ENCODE measurements at places on chromosomes 5 and 9.

DNA sequence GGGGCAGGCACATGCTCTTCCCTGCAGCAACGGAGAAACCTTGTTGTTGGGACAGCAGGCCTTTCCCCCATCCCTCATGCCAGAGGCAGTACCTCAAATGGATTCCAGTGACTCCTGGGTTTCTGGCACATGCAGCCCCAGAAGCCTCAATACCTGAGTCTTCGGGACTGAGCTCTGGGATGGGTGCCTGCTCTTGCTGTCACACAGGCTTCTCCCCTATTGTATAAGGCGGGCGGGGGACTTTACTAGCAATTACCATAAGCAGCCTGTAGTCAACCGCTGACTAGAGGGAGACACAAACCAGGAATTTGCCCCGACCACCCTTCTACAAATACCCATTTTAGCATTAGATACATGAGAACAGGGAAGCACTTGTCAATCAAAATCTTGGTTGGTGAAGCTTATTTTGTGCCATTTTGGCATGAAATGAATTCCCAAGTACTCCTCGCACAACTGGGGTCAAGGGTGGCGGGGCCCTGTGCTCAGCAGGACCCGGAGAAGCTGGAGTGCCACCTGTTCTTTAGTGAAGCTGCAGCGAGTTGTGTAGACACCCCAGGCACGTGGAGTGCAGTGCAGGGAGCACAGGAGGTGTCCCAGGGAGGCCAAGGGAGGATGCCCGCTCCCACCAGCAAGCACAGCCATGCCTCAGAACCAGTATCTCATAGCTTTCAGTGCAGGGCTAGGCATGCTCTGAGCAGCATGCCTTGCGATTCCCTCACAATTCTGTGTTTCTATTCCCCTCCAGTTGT lies 21.2 kb downstream of the S1PR3 start:
- no peak for DNase-seq

DNA sequence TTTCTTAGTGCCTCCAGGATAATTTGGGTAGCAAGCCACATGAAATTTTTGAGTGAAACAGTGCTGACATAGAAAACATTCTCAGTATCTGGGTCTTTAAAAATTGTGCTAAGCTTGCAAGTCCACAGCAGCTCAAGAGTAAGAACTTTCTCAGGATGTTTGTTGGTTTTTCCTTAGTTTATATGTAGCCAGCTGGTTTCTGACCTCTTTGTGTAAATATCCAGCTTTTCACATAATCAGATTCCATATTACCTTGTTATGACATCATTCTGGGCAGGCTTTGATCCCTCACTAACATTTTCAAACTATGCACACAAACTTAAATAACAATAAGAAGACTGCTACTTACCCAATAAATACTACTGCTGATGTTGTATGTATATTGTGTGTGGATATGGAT lies 82.9 kb upstream of the VCAN start:
- DNase-seq, result no peak

DNA sequence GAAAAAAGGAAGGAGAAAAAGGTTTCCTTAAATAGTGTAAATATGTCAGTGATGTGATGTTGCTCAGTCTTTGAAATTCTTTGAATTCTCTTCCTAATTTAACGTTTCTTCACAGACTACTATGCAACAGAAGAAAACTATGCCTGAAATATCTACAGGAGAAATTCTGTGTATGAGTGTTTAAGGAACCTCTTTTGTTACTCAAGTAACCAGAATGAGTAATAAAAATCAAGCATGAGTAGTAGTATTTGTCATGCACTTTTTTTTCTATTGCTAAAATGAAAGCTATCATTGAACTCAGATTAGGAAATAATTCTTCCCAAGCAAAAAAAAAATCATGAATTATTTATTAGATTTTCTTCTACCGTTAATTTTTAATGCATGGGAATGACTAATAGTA lies 20.3 kb upstream of the THG1L start:
- DNase-seq, result no peak

DNA sequence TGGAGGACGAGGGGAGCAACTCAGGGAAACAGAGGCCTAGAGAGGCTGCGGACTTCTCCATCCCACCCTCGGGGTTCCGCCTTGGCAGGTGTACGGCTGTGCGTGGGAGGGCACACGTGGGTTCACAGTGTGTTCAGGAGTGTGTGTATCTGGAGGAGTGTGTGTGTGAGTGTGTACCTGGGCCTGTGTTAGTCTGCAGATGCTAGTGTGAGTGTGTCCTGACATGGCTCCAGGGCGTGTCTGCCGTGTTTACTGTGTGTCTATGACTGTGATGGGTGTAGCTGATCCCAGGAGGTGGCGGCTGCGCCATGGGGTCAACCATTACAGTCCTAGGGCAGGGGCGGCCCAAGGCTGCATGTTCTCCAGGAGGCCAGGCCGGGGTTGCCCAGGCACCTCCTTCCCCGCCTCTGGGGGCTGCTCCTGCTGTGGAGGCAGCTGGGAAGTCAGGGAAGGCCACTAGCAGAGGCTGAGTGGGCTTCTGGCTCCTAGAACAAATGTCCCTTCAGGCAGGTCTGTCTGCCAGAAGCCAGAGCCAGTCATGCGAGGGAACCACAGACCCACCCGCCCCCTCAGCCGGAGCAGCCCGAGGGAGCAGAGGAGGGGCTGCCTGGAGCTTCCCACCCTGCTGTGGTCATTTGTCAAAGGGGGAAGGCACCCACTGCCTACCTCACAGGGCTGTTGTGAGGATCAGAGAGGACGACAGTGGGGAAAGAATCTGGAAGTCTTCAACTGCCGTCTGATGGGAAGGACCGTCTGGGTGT lies 21.4 kb downstream of the CRB2 start:
- DNase-seq, result no peak

- no peak for DNase-seq
Observed at GRCh38 chr5:134083517-134083916, 31.0 kb upstream of the TCF7 start.

GRCh38 chr9:134619983-134620661 lies 21.5 kb upstream of the COL5A1 start:
- no peak for DNase-seq

- no peak for DNase-seq
Observed at GRCh38 chr5:178416206-178416882, 173.8 kb downstream of the COL23A1 start.

GRCh38 chr9:93129286-93129685 lies 4.8 kb downstream of the NINJ1 start:
- DNase-seq, result no peak

- no peak for DNase-seq
Observed at GRCh38 chr9:109329638-109330258, 8.9 kb upstream of the EPB41L4B start.

- DNase-seq, result no peak
Observed at GRCh38 chr9:101579711-101580545, 14.8 kb downstream of the PPP3R2 start.

DNA sequence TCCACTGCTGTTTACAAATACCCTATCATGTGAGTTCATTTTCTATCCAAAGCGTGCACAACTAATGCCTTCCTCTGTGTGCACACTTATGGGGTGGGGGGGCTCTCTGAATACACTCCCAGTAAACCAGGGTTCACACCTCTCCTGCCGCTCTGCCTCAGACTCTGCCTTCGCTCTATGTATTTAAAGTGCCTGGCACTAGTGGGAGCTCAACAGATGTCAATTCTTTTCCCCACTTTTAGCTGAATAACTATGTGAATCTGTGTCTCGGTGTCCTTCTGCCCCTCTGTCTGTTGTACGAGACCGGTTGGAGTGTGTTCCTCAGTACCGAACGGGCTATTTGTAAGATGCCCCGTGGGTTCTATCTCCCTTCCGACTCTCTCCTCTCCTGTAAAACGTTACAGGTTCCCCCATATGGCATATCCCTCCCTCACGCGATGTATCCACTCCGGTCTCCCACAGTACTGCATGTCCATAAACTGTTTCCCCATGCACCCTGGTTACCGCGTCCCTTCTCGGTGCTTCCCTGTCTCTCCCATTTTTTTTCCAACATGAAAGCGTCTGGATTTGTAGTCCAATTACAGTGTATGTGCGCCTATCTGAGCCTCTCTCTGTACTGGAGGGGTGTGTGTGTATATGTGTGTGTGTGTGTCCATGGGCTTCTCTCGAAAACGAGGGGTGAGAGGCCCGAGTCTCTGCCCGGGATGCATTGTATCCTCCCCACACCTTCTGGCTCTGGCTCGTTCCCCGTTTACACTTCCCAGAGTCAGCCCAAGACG lies 1.6 kb downstream of the ELL2 start:
- no peak for DNase-seq

DNA sequence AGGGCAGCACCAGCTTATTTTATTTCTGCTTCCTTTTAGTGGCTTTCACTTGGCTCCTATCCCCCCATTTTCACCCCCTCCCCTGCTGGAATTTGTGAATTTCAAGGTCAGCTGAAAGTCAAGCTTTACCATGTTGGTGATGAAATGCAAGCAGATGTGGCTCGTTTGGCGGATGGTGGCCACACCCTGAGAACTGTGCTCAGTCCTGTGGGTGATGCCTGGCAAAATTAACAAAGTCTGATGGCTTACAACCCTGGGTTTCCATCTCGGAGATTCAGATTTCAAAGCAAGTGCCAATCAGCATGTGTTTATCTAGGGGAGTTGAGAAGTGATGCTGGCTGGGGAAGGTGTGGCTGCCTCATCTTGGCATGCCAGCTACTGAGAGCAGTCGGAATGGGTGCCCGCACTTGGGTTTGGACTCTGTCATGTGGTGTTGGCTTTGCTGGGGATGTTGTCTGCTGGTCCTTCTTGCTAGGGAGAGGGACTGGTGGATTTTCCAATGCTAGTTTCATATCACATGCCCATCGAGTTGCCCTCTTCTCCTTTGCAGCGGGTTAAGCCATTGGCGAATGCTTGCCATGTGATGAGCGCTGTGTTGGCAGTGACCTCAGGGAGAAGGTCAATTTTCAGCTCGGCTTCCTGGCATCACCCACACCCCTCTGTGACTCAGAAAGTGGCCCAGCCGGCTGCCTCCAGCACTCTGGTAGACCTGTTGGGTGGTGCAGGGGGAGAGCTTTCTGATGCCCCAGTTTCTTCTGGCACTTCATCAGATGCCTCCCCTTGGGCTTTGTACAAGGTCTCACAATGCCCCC lies 77.0 kb upstream of the PITX1 start:
- no peak for DNase-seq

DNA sequence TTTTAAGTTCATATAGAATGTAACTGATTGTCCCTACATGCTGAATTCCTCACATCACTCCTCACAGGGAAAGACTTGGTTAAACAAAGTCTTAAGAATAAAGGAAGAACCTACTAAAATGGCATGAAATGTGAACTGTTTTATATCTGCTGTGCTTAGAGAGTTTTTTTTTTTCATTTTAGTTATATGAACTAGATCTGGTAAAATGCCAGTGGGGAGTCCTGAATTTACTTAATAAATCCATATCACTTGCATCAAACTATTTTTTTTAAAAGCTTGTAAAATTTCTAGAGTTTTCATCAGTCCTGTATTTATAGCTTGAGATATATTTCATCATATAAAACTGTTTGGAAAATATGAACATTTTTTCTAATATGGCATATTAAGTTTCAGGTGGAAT lies 1528.6 kb downstream of the EFNA5 start:
- no peak for DNase-seq

GRCh38 chr9:37902796-37903646 lies 906 bp downstream of the SLC25A51 start:
- DNase-seq, result peak; percentile 24

GRCh38 chr5:152374711-152375275 lies 30.3 kb downstream of the NMUR2 start:
- no peak for DNase-seq

- peak; percentile 14 for DNase-seq
Observed at GRCh38 chr5:157388111-157388710, 71.8 kb upstream of the NIPAL4 start.

DNA sequence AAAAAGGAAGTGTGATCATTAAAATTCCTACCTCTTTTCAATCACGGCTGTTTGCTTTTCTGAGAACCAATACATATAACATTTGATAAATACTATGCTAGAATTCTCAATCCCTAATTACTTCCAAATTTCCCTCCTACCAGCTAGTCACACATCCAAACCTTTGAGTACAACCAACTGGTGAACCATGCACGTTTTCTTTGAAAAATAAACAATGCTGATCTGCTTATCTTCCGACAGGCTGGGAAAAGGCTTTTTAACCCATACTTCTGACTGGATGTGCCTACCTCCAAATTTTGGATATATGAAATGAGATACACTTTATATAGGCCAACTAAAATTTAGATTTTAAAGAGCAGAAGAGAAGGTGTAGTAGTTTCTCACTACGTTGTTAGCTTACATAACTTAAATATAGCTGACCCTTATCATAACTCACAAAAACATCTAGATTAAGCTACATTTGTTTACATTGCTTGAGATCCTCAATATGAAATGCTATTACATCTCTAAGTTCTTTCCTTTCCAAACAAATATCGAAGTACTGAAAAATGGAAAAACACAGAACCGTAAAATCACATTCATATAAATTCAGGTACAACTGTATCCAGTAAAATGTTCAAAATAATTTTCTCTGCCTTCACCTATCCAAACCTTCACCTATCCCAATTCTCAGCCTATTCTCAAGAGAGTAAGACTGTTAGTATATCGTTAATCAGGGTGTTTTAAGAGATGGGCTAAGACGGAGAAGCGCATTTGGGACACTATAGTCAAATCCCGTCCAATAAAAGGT lies 2.1 kb downstream of the NR3C1 start:
- no peak for DNase-seq

- DNase-seq, result no peak
Observed at GRCh38 chr5:140591747-140592372, 27.2 kb downstream of the SLC35A4 start.

GRCh38 chr9:132494857-132495256 lies 84.8 kb downstream of the CFAP77 start:
- DNase-seq, result no peak

GRCh38 chr9:133275105-133276000 lies at the start of gene ABO:
Gene ABO, minus strand, starts transcription at chr9:133275201.
- no peak for DNase-seq

- no peak for DNase-seq
Observed at GRCh38 chr9:132175431-132175830, 13.6 kb downstream of the NTNG2 start.

DNA sequence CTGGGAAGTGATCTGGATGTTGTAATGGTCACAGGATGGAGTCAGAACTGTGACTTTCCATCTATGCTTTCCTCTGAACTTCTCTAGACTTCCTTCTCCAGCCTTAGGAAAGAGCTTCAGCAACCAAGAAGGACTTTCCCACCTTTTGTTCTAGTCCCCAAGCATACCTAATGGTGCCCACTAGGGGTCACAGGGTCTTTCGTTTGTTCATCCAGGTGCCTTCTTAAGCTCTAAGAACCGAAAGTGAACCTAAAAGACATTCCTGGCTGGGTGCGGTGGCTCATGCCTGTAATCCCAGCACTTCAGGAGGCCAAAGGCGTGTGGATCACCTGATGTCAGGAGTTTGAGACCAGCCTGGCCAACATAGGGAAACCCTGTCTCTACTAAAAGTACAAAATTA lies 1.8 kb upstream of the WNT8A start:
- no peak for DNase-seq

Data from NCI-H1694 (cell line).